Activated CD4-positive, CD25-positive, alpha-beta regulatory T cell treated with anti-CD3 and anti-CD28 coated beads, Interleukin-2, amount 50 U/mL, for 24 hours (primary cell): ENCODE measurements at places on chromosomes 7 and 10.

GRCh38 chr7:148850564-148850963, 33.5 kb downstream of the EZH2 start:
- ATAC-seq: no peak

DNA sequence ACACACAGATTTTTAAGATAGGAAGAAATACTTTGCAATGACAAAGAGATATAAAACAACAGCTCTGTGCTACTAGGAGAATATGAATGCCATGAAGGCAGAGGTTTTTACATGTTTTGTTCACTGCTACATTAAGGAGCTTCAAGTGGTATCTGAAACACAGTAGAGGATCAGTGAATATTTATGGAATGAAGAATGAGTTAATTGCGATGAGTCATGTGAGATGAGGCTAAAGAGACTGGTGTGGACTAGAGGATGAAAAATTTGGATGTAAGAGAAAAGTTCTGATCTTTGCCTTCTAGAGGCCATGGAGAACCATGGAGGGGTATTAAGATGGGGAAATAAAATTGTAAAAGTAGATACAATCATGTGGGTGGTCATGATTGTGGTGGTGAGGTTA, 434.2 kb downstream of the PHTF2 start:
- ATAC-seq: no peak

- ATAC-seq: no peak
Observed at GRCh38 chr10:110651044-110651958, 7.2 kb downstream of the RBM20 start.

GRCh38 chr10:129892548-129893052, 71.5 kb downstream of the EBF3 start:
- ATAC-seq: no peak

DNA sequence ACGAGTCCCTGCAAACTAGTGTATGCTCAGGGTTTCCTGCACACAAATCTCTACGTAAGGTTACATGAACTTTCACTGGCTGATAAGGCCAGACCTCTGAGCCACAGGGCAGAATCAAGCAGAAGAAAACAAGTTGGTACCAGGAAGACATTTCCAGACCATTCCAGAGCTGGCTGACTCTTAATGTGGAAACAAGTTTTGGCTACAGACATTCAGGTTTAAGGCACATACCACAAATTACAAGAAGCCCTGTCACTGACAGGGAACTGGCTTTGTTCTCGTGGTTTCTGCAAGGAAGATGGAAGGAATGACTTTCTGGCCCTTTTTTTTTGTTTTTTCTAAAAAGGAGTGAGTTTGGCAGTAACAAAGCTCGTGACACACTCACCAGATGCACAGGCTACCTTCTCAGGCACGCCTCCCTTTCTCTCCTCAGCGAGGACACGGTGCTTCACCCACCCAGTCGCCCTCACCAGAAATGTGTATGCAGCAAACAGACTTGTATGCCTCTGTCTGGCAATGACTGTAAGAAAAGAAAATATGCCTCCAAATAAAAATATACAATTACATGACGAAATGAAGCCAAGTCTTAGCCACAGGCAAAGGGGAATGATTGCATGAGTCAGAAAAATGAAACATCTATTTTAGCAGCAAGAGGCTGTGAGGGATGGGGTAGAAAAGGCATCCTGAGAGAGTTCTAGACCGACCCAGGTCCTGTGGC, 22.6 kb downstream of the PLAC9 start:
- ATAC-seq: no peak

- ATAC-seq: no peak
Observed at GRCh38 chr10:73824146-73824725, 12.8 kb upstream of the NDST2 start.

DNA sequence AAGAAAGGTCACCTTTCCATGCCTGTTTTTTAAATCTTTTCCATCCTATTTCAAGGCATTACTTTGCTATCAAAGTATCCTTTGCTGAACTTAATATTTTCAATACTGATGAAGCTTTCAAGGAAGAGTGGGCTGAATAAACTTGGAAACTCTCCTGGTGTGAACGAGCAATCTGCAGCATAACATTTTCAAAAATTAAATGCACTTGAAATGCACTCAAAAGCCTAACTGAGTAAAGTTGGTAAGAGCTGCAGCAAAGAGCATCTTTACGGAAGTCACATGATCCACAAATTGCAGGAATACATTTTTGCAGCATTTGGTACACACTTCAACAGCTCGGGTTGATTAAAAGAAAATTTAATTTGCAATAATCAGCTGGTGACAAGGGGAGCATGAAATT, 367.3 kb downstream of the PHTF2 start:
- no peak for ATAC-seq

GRCh38 chr10:93754761-93755160, 3.0 kb upstream of the LGI1 start:
- no peak for ATAC-seq

DNA sequence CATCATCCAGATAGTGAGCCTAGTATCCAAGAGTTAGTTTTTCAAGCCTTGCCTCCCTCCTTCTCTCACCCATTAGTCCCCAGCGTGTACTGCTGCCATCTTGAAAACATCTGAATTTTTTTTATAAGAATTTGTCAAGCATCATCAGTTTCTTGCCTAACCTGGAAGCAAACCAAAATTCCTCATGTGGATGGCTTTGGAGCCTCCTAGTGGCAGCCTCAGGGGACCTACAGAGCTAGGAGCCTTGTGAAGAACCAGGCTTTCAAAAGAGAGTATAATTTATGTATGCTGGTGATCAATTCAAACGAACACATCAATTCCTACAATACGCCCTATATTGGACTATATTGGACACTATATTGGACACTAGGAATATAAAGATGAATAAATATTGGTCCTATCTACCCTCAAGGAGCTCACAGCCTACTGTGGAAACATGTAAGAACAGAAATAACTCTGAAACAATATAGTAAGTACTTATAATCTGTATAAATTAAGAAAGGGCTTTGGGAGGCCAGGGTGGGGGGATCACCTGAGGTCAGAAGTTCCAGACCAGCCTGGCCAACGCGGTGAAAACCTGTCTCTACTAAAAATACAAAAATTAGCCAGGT, 63.4 kb downstream of the HPSE2 start:
- ATAC-seq: no peak

DNA sequence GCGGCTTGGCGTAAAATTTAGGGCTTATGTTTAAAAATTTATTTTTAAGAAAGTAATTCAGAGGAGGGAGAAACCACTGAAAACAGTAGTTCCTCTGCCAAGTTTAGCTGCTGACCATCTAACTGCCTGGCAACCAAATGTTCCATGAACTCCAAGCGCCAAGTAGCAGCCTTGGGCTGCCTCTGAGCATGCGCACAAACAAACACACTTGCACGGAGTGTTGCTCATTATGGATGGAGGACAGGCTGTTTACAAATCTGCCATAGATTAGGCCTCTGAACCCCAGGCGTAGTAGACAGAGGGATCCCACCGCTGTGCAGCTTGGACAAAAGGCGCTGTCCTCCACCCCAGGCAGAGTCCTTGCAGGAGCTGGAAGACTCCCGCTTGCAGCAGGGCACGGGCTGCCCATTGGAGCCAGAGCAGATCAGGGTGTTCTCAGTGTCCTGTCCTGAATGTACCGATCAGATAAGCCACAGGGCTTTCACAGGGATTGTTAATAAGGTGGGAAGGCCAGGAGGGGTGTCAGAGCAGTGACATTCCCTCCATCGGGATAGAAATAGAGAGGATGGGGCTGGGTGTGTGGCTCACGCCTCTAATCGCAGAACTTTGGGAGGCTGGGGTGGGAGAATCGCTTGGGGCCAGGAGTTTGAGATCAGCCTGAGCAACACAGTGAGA, 47.7 kb upstream of the LYZL1 start:
- no peak for ATAC-seq
